ENCODE measurements at places on chromosomes 12 and 14. TPM values are rescaled to one million over a fixed set of nuclear protein-coding genes. Genes with fewer than 3 reads are reported as not detected.
A peak's percentile ranks its signal among the peaks of the same experiment; 100 is the strongest.

GRCh38 chr12:62632411-62632918 lies 165.8 kb downstream of the MON2 start:
- DNase-seq: peak; percentile 16

GRCh38 chr12:75779891-75780496 lies 251.6 kb downstream of the PHLDA1 start:
- no peak for DNase-seq

GRCh38 chr12:43930032-43930431 lies 94.2 kb downstream of the TMEM117 start:
- DNase-seq: no peak

- DNase-seq: no peak
Observed at GRCh38 chr14:21346532-21347135, 37.2 kb downstream of the SUPT16H start.

The SDR9C7 gene
- polyA plus RNA-seq: 0.07 TPM

The GSC gene
- not detected for polyA plus RNA-seq
